ENCODE measurements at places on chromosomes 2 and 18. TPM values are rescaled to one million over a fixed set of nuclear protein-coding genes. Genes with fewer than 3 reads are reported as not detected.
A peak's percentile ranks its signal among the peaks of the same experiment; 100 is the strongest.

DNA sequence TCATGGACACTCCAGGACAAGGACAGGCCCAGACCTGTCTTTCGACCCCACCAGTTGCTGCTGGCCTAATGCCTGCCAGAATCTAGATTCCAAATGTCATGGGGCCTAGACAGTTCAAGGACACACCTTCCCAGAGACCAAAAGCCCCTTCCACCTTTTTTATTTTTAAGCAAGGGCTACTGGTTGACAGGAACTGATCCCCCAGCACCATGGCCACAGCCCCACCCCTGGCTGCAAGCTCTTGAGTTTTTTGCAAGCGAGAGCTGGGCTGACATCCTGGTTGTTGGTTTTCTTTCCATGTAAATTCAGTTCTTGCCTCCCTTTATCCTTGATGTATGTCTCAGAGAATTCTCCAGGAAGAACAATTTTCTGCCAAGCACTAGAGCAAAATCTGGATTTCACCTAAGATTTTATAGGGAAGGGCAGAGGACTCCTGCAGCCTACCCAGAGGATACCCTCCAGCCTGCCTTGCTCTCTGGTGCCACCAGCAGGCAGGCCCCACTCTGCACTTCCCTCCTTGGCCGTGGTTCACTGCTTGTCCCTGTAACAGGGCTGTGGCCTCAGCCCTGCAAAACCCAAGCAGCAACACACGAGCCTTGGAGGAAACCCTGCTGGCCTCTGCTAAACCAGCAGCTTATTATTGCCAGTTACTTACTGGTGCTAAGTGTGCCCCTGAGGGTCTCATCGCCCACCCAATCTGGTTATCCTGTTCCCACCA is 97.7 kb downstream of the TWIST2 start:
- no peak for DNase-seq

DNA sequence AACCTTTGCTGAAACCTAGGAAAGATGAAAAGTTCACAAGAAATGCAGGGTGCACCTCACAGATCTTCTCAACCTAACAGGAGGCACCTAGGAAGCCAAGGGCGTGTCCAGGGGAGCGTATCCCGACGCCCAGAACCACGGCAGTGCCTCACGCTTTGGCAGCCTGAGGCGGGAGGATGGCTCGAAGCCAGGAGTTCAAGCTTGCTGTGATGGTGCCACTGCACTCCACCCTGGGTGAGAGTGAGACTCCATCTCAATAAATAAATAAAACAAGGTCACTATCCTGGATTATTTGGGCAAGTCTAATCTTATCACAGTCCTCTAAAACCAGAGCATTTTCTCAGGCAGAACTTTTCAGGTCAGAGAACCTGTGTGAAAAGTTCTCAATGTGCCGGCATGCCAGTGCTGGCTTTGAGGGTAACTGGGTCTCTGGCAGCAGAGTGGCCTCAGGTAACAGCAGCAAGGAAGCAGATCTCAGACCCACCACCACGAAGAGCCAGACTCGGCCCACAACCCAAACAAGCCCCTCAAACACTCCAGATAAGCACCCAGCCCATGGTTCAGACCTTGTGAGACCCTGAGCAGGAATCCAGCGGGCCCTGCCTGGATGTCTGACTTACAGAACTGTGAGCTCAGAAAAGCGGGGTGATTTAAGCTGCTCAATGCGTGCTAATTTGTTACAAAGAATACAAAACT is 11.7 kb downstream of the HSBP1L1 start:
- no peak for DNase-seq

- peak; percentile 82 for DNase-seq
Measured at GRCh38 chr18:77062518-77063003, 70.0 kb downstream of the MBP start.

Gene ZBTB7C
- total RNA-seq = not detected

GRCh38 chr18:50469380-50469781 is 90.5 kb upstream of the MAPK4 start:
- no peak for DNase-seq

DNA sequence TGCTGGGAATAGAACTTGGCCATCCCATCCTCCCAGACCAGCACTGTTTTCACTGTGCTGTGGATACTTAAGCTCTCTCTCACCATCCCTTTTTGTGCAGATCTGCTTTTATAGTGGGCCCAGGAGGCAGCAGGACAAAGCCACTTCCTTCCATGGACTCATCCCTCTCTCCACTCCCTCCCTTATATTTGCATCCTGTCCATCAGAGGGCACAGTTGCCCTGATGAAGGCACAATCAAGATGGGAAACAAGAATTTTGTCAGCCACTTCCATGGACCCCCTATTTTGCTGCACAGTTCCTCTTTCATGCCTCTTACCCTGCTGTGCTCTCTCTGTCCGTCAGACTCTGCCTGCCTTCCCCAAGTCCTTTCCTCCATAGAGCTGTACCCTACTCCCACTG is 338.7 kb downstream of the HRH4 start:
- DNase-seq = no peak

DNA sequence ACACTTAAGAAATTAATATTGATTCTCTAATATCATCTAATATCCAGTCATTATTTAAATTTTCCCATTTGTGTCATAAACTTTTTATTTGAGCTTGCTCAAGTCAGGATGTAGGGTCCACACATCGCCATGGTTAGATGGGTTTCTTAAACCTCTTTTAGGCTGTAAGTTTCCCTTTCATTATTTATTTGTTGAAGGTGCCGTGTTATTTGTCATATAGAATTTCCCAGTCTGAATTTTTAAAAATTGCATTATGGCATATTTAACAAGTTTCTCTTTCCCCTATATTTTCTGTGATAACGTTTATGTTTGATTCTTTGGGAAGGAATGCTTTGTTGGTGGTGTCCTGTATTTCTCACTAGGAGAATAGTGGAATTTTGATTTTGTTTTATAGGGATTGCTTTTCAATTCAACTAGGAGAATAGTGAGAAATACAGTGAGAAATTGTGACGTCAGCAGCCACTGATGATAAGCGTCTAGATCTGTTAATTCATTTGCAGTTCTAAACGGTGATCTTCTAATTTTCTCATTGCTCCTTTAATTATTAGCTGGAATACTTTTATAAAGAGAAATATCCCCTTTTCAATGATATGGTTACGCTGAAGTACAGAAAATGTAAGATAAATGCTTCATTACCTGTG is 44.6 kb upstream of the AAK1 start:
- DNase-seq = no peak

DNA sequence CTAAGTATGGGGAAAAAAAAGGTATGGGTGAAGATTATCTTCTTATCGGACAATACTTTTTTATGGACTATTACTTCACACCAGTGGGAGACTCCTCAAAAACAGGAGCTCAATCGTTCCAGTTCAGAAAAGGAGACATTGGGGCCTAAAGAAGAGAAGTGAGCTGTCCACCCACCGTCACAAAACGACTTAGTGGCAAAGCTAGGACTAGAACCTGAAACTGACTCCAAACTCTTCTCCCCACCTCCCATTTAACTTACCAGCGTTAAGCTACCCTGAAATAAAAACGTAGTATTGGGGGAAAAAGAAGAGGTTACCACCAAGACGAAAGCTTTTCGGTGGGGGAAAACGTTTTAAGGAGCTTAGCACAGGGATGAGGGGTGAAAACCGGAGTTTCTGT is 503 bp downstream of the GTF3C3 start:
- no peak for DNase-seq

Gene CNNM3
- 14.9 TPM for total RNA-seq

DNA sequence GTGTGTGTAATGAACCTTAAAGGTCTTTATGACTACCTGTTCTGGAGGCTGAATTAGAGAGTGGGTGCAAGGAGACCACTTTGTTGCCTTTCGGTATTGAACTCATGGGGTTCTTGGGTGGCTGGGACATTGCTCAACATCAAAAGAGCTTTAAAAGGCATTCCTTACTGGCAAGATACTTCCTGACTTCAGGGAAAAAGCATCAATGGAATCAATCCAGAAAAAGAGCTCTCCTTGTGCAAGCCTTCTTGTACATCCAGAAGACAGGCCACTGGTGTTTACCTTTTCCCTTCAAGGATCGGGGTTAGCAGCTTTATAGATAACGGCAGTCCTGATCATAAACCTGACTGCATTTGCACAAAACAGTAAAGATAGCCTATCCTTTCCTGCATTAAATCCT is 9.5 kb downstream of the PNO1 start:
- no peak for DNase-seq

GRCh38 chr18:6793986-6794385 is 64.5 kb downstream of the ARHGAP28 start:
- no peak for DNase-seq

Gene RNU2-63P
- total RNA-seq = 12.3 TPM

Gene MEMO1
- total RNA-seq = 68.4 TPM

DNA sequence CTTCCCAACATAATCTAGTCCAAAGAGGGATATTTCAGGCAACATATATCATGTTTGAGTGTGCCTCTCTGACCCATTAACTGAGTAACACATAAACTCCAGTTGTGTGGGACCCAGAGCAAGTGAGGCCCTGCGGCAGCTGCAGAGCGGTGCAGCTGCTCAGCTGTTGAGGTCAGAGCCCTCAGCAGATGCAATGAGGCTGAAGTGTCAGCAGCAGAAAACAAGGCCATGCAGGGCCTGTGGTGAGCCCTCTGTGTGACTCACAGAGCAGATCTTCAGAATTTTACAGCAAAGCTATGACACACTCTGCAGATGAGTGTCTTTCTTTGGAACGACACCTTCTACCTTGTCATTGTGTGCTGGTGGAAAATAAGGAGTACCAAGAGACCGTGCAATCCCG is 168.5 kb downstream of the CBLN2 start:
- no peak for DNase-seq

DNA sequence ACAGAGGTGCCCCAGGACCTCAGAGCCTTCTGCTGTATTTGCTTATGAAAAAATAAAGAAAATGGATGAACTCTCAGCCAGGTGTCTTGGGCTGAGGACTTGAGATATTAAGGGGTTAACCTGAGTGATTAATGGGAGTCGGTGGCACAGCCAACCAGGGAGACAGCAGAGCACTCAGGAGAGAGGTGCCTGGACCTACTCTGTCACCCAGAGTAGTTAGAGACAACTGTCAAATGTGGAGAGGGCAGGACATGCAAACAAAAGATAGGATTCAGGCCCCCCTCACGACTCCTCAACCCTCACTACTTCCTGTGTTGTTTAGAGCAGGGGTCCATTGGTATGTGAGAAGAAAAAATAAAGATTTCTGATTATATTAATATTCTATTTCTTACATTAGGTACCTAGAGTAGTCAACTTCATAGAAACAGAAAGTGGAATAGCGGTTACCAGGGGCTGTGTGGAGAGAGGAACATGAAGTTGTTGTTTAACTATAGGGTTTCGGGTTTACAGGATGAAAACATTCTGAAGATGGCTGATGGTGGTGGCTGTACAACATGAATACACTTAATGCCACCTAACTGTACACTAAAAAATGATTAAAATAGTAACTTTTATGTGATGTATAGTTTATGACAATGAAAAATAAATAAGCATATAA is 28.6 kb upstream of the CETN1 start:
- DNase-seq = peak; percentile 20

GRCh38 chr2:62334009-62334408 is 138.1 kb downstream of the B3GNT2 start:
- DNase-seq = no peak

- DNase-seq = no peak
Measured at GRCh38 chr2:102803041-102803896, 41.4 kb downstream of the TMEM182 start.

Gene BCL11A
- 22.7 TPM for total RNA-seq

DNA sequence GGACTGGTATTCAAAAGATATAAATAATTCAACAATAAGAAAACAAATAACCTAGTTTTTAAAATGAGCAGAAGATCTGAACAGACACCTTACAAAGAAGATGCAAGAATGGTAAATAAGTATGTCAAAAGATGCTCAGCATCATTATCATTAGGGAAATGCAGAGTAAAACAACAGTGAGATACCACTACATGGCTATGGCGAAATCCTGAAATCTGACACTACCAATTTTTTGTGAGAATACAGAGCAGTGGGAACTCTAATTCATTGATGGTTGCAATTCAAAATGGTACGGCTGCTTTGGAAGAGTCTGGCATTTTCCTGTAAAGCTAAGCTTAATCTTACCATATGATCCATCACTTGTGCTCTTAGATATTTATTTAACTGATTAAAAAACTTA is 151.8 kb downstream of the UBR3 start:
- no peak for DNase-seq

GRCh38 chr2:226184940-226185615 is 614.5 kb downstream of the IRS1 start:
- no peak for DNase-seq

GRCh38 chr2:216205486-216205885 is 96.3 kb downstream of the XRCC5 start:
- DNase-seq = no peak

Gene DSG1
- 3.9 TPM for total RNA-seq

DNA sequence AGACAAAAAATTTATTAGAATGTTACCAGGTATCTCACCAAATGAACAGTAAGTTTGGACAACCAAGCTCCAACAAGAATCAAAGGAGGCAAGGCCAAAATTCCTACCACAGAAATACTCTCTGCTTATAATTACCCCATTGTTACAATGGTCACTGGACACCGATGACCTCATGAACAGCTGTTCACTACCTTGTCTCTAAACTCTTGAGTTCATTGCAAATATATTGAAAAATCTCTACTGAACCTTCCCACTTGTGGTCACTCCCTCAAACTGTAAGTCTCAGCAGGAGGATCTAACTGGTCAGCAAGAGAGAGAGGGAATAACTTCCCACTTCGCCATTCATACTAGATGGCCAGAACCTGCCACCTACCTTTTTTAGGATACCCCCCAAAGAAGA is 50.0 kb downstream of the ERBB4 start:
- no peak for DNase-seq

GRCh38 chr18:54023471-54023870 is 201.0 kb downstream of the MBD2 start:
- DNase-seq = peak; percentile 4

Gene NT5C1B
- not detected for total RNA-seq

DNA sequence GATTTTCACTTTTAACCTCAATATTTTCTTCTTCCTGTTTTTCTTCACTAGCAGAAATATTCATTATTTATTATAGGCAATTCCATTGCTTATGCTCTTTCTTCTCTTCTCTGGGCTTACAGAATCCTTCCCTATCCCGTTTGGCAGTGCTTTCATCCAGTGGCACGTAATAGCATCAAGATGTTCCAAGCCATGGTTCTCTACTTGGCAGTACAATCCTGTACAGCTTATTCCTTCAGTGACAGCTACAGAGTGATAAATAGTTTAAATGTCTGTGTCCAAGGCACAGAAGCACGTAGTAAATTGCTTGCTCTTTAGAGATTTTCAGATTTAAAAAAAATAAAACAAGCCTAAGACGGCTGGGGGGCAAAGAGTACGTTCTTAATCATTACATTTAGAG is 1964.3 kb downstream of the SUCLG1 start:
- no peak for DNase-seq

Data from GM12878 (cell line).